ENCODE measurements at places on chromosomes 3 and 15. TPM values are rescaled to one million over a fixed set of nuclear protein-coding genes. Genes with fewer than 3 reads are reported as not detected.

The PRRT3 gene
- total RNA-seq: 1.2 TPM

The FOXL2 gene
- 0.19 TPM for total RNA-seq

The CCDC54 gene
- not detected for total RNA-seq

The SLC22A13 gene
- total RNA-seq: 0.58 TPM

The IL5RA gene
- not detected for total RNA-seq

The CYP8B1 gene
- not detected for total RNA-seq

The GOLGB1 gene
- 33.7 TPM for total RNA-seq

The TIMP4 gene
- 2.3 TPM for total RNA-seq

The C2CD4B gene
- total RNA-seq: 0.28 TPM

The C3orf49 gene
- not detected for total RNA-seq

The CCDC39 gene
- not detected for total RNA-seq

The ECE2 gene
- not detected for total RNA-seq

The EBLN2 gene
- total RNA-seq: 5.1 TPM

The CCNB2 gene
- total RNA-seq: 5.1 TPM

The GRAMD1C gene
- total RNA-seq: 7.5 TPM

The ATP13A5 gene
- total RNA-seq: not detected

The OIP5 gene
- total RNA-seq: 2.3 TPM

The TEX55 gene
- total RNA-seq: not detected

The CAMK2N2 gene
- total RNA-seq: not detected

The CD86 gene
- total RNA-seq: not detected

The GPR156 gene
- total RNA-seq: 0.38 TPM

The EIF4G1 gene
- 389 TPM for total RNA-seq

The LSMEM2 gene
- not detected for total RNA-seq

The TMEM212 gene
- total RNA-seq: not detected

The SPATA12 gene
- total RNA-seq: not detected

The POTEB3 gene
- not detected for total RNA-seq

The IL17RB gene
- total RNA-seq: under 0.01 TPM

The INTS14 gene
- 38.7 TPM for total RNA-seq

The GOLGA8T gene
- 0.28 TPM for total RNA-seq

The ROPN1B gene
- not detected for total RNA-seq

The GREM1 gene
- 84.7 TPM for total RNA-seq

The C15orf39 gene
- total RNA-seq: 2.3 TPM

The FBN1 gene
- total RNA-seq: 823 TPM

The RNF168 gene
- 23.0 TPM for total RNA-seq

The TRIP4 gene
- total RNA-seq: 13.4 TPM

The TM4SF1 gene
- total RNA-seq: 657 TPM

The SLC15A2 gene
- 0.19 TPM for total RNA-seq

The GNAT1 gene
- total RNA-seq: not detected

The TRH gene
- total RNA-seq: under 0.01 TPM

The FAM3D gene
- not detected for total RNA-seq

The CCRL2 gene
- total RNA-seq: 0.19 TPM

The TWF2 gene
- 60.3 TPM for total RNA-seq

The ZNF148 gene
- total RNA-seq: 46.2 TPM

The MAGEL2 gene
- total RNA-seq: under 0.01 TPM

The GABRA5 gene
- 0.28 TPM for total RNA-seq

The KLHL40 gene
- not detected for total RNA-seq

The PRR20G gene
- total RNA-seq: not detected

The TRAT1 gene
- not detected for total RNA-seq

The ULK3 gene
- total RNA-seq: 16.3 TPM

The IL20RB gene
- 0.38 TPM for total RNA-seq

The CNTN3 gene
- 0.96 TPM for total RNA-seq

All from regular cardiac myocyte (primary cell).